ENCODE measurements at places on chromosomes 7 and 10.

- no peak for DNase-seq
These were observed 581 bp upstream of the GLCCI1 start for GRCh38 chr7:7967886-7968543.

GRCh38 chr10:116385994-116386809 is 41.4 kb upstream of the PNLIPRP3 start:
- peak; percentile 15 for DNase-seq

DNA sequence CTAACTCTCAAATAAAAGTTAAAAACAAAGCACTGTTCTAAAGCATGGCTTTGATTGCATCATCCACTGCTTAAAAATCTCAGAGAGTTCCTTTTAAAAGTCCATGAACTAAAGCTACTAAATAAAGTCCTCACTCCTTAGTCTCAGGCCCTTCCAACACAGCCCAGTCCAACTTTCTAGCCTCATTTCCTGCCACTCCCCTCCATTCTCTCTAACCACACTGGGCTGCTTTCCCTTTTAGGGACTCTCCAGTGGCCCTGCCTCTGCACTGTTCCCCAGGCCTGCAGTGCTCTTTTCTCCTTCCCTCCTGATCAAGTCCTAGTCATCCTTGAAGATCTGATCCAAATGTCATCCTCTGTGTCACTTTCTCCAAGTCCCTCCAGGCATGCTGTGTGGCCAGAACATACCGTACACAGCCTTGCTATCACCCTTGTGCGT is 56.9 kb upstream of the PPP1R3C start:
- no peak for DNase-seq

- DNase-seq, result no peak
These were observed 123.0 kb upstream of the VSTM2A start for GRCh38 chr7:54419209-54419608.

DNA sequence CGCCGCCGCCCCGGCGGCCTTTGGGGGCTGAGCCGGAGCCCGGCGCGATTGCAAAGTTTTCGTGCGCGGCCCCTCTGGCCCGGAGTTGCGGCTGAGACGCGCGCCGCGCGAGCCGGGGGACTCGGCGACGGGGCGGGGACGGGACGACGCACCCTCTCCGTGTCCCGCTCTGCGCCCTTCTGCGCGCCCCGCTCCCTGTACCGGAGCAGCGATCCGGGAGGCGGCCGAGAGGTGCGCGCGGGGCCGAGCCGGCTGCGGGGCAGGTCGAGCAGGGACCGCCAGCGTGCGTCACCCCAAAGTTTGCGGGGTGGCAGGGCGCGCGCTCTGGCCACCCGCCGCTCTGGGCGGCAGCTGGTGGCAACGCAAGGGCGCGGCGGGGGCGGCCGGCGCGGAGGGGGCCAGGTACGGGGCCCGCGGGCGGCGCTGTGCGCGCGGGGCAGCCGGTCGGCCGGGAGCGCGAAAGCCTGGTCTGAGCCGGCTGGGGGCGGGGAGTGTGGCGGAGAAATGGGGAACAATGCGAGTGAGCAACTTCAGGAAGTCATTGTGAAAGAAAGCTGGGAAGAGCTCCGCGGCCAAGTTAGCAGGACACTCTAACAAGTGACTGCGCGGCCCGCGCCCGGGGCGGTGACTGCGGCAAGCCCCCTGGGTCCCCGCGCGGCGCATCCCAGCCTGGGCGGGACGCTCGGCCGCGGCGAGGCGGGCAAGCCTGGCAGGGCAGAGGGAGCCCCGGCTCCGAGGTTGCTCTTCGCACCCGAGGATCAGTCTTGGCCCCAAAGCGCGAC is at the start of gene IKZF1:
Gene IKZF1 (plus strand): TSS at position 588 of the 782 bp plus-strand sequence. CDS start 14,346 bp downstream, outside the sequence.
- DNase-seq, result no peak

- DNase-seq, result no peak
These were observed 470.7 kb upstream of the LRRN3 start for GRCh38 chr7:110620110-110620735.

GRCh38 chr10:102420181-102420713 is 389 bp upstream of the FBXL15 start:
- DNase-seq, result no peak

- no peak for DNase-seq
These were observed 283.9 kb downstream of the SDHAF3 start for GRCh38 chr7:97401398-97401797.

- DNase-seq, result no peak
These were observed 76.2 kb downstream of the PLCE1 start for GRCh38 chr10:94069884-94070283.

GRCh38 chr10:23345861-23346260 is 1.3 kb upstream of the C10orf67 start:
- no peak for DNase-seq

GRCh38 chr7:81285142-81285871 is 366.5 kb upstream of the SEMA3C start:
- no peak for DNase-seq

GRCh38 chr7:98287486-98287959 is 6.0 kb downstream of the BRI3 start:
- no peak for DNase-seq

- no peak for DNase-seq
These were observed 256.6 kb upstream of the GLI3 start for GRCh38 chr7:42493436-42494198.

DNA sequence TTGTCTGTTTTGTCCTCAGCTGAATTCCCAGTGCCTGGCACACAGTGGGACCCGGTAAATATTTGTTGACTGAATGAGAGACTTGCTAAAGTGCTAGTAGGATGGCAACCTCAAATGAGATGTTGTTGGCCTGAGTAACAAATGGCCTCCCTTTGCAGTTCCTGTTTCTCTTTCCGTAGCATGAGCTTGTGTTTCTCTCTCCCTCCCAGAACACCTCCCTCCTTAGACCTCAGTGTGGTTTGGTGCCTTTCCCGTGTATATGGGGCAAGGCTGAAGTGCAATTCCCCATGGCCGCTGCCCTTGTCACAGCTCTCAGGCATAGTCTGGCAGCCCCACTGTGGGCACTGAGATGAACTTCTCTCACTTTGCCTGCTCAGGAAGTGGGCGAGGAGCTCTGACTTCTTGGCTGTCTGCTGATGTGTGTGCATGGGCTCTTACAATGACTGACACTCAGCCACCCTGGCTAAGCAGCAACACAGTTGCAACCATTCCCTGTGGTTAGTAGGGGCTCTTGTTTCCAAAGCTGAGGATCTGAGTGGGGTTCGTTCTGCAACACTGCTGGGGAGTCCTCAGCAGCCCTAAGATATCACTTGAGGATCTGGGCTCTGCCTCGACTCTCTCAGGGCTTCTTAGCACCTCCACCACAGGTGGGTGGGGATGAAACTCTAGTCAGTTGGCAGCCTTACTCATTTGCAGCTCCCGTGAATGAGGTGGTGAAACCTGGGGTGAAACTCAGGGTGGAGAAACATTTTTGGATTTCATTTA is 136.1 kb downstream of the ICA1 start:
- DNase-seq, result no peak

- no peak for DNase-seq
These were observed 283.5 kb upstream of the PPP2R2D start for GRCh38 chr10:131617113-131617858.

GRCh38 chr7:98913612-98914011 is 35.3 kb downstream of the TRRAP start:
- no peak for DNase-seq

DNA sequence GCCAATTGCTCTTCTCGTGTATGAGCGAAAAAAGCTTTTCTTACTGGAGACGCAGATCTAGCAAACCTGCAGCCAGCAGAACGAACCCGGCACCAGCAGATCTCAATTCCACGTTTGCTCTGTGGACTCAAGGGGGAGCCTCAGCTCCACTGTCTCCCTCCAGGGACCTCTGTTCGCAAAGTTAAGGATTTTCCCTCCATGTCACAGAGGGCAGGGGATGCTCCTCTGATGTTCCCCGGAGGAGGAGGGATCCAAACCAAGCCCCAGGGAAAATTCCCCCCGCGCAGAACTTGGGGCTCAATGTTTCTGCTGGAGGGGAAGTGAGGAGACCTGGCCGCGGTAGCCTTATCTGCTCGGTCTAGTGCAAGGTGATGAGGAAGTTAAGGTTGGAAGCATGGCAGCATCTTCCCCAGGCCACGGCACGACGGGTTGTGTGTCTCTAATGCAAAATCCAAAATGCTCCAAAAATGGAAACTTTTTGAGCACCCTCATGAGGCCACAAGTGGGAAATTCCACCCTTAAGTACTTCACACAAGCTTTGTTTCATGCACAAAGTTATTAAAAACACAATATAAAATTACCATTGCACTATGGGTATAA is 9.0 kb downstream of the IQCE start:
- DNase-seq, result no peak

DNA sequence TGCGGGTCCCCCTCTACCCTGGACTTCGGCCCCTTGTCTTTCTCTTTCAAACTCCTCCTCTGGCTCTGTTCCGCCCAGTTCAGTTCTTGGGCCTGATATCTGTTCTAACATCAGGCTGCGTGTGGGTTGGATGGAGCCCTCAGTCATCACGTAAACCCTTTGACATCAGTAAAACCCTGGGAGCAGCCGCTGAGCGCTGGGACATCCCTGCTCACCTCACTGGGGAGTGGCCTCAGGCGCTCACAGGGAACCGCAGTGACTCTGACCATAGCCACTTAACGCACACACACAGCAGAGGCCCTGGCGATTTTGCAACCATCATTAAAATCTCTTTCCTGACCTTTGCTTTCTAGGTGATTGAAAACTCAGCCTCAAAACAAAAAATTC is 113.3 kb downstream of the CYTH3 start:
- DNase-seq, result no peak

DNA sequence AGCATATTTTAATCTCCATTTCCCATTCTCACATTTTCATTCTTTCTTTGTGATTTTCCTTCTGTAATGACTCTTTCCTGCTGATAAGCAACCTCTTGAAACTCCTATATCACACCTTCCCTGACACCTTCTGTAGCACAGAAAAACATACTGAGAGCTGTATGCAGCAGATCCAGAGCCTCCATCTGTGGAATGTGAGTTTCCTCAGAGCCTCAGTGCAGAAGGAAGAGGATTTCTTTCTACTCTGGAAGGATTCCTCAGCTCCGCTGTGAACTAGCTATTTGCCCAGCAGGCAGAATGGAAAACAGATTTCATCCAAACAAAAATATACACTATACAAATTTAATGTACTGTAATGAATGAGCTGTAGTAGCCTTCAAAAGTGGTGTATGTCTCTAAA is 841.3 kb upstream of the ZWINT start:
- no peak for DNase-seq

GRCh38 chr10:84539216-84539615 is 210.8 kb downstream of the CCSER2 start:
- no peak for DNase-seq

GRCh38 chr7:21942955-21943354 is 2.7 kb downstream of the CDCA7L start:
- no peak for DNase-seq

- DNase-seq, result no peak
These were observed 7.2 kb upstream of the CNOT4 start for GRCh38 chr7:135517060-135517459.

Measured in NCI-H2081 (cell line).